ENCODE measurements at places on chromosomes 5 and 9.

GRCh38 chr9:8205576-8205975, 406.0 kb upstream of the DMAC1 start:
- no peak for DNase-seq

- DNase-seq, result no peak
Measured at GRCh38 chr5:131406076-131406475, 142.2 kb downstream of the CDC42SE2 start.

- peak; percentile 42 for DNase-seq
Measured at GRCh38 chr5:134846641-134846960, 833 bp downstream of the C5orf24 start.

GRCh38 chr5:143004361-143005145, 234.4 kb downstream of the ARHGAP26 start:
- no peak for DNase-seq

- no peak for DNase-seq
Measured at GRCh38 chr5:132774406-132774805, 2.6 kb downstream of the SEPTIN8 start.

- no peak for DNase-seq
Measured at GRCh38 chr5:23319901-23320300, 187.5 kb upstream of the PRDM9 start.

DNA sequence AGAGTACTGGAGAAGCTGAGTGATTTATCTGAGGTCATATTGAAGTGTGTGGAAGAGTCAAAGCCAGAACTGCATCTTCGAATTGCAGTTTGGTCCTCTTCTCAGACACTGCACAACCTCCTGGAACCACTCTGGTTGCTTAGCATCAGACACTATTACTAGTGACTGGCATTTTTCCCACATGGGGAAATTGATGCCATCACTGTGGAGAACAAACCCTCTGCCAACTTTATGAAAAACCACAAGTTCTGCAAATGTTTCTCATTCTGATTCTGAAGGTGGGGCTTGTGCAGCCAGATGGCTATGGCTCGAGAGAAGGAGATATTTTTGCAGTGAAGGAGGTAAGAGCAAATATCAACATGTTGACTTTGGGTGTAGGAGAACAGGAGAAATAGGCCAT, 67.2 kb downstream of the KCTD16 start:
- DNase-seq, result no peak

DNA sequence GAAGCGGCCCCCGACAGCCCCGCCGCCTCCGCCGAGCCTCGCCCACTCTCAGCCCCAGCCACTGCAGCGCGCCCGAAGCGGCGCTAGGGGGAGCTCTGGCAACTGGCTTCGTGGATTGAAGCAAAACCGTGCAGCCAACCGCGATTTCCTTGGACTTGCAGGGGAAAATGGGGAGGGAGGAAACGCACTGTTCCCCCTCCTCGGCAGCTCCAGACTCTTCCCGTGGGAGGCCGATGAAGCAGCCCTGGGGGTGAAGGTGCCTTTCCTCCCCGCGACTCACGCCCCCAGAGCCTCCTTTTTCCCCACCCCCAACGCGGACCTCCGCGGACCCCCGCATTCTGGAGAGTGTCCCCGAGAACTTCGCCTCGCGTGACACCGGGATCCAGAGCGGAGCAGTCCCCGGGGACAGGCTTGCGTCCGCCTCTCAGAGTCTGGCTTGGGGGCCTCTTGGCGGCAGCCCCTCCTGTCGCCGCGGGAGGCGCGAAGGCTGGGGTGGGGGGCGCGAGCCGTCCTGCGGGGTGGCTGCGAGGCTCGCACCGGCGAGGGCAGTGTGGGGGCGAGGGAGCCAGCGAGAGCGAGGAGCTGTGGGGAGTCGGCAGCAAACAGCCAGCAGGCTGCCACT, 3.8 kb downstream of the IER5L start:
- peak; percentile 88 for DNase-seq

DNA sequence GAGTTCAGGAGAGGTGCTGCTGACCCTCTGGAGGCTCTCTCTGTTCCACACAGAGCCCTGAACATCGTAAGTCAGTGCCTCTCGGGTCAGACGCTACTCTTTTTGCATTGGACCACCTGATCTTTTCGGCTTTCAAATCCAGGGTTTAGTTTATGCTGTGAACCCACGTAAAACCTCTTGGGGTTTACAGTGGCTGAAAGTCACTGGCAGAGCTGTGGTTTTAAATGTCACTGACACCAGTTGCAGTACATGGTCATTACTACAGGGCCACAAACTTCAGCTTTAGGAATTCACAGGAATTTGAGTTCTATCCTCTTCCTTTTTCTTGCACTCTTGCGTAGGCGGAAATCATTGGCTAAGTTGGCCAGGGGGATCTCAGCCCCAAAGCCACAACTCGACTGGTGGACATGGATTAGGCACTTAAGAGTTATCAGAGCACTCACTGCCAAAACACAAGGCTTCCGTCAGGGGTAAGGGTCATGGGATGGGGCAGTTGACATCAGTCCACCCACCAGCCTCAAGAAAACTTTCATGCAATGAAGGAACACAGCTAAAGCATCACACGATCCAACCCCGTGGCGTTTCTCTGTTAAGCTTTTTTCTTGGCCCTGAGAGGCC, 76.9 kb downstream of the SFXN1 start:
- no peak for DNase-seq

DNA sequence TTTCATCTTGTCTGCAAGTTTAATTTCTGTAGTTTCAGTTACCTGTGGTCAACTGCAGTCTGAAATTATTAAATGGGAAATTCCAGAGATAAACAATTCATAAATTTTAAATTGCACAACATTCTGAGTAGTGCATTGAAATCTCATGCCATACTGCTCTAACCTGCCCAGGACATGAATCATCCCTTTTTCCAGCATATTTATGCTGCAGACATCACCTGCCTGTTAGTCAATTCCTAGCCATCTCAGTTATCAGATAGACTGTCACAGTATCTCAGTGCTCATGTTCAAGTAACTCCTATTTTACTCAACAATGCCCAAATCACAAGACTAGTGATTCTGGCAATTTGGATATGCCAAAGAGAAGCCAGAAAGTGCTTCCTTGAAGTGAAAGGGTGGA, 223.0 kb upstream of the GRIA1 start:
- DNase-seq, result no peak

- no peak for DNase-seq
Measured at GRCh38 chr9:72954431-72955125, 1.7 kb upstream of the ALDH1A1 start.

DNA sequence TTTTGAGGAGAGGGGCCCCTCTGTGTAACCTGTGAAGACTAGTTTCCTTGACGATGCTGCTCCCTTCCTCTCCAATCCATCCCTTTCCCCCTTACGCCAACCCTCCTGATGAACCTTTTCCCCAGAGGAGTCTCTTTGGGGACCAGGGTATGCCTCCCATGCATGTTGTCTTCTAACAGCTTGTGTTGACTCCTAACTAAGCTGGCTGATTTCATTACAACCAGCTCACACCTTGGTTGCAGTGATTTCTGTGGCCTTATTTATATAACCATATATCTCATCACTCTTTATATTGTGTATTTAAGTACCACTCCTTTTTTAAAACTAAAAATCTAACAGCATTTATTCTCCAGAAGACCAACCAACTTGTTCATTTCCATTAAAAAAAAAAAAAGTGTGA, 42.5 kb downstream of the SFXN1 start:
- no peak for DNase-seq

- DNase-seq, result no peak
Measured at GRCh38 chr5:13957032-13957645, 12.7 kb upstream of the DNAH5 start.

GRCh38 chr9:38068701-38069628, at the start of gene SHB:
SHB (minus strand) TSS chr9:38069227; CDS start chr9:38068645, 582 bp downstream.
- peak; percentile 83 for DNase-seq

GRCh38 chr9:104279535-104280177, 185.5 kb downstream of the SMC2 start:
- DNase-seq, result no peak

- no peak for DNase-seq
Measured at GRCh38 chr9:135908093-135908753, 877 bp upstream of the CAMSAP1 start.

- no peak for DNase-seq
Measured at GRCh38 chr5:2206293-2207108, 323.8 kb upstream of the IRX4 start.
